ENCODE measurements at places on chromosomes 6 and 20.

DNA sequence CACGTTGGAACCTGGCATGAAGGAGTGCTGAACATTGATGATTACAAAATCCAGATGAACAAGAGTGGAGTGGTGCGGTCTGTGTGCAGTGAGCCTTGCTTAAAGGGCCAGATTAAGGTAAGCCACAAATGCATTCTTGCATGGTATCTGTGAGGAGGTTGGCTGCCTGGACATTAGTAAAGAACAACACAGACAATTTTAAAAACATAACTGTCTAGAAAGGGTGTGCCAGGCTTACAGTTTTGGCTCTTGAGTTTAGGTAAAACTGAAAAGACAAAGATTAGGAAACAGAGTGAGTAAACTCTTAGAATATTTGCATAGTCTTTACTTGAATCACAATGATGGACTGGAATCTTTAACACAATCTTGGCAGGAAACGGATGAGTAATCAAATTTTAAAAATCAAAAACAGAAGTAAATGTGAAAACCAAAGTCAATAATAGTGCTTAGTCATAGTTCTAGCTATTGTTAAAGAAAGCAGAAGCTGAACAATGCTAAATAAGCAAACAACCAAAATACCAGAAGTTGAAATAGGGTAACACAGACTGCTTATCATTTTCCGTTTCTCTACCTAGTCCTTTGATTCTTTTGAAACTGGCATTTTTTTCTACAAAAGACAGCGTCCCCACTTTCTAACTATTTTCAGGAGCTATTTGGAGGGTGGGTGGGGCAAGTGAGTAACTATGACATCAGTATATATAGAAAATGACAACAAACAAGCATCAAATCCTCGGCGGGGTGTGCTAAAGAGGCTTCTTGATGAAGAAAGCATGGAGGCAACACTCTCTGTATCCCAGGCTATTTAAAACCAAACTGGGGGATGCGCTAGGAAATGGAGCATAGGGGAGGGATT lies 185.8 kb upstream of the RAB32 start:
- no peak for DNase-seq

- DNase-seq, result no peak
These were observed 4.8 kb upstream of the PMEPA1 start for GRCh38 chr20:57714409-57715267.

DNA sequence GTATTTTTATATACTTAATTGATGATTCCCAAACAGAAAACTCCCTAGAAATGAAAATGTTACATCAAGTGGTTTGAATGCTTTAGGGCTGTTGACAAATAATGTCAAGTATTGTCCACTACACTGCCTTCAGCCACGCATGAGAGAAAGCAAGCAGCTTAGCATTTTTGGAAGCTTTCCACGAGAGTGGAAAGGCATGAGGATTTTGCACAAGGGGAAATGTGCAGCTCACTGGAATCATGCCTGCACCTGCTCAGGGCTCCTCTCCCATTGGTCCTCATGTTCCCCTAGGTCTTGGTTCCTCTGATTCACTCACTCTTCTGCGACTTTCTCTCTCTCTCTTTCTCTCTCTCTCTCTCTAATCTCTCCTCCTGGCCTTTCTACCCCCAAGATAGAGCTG lies 439.5 kb upstream of the CDH4 start:
- DNase-seq, result no peak

DNA sequence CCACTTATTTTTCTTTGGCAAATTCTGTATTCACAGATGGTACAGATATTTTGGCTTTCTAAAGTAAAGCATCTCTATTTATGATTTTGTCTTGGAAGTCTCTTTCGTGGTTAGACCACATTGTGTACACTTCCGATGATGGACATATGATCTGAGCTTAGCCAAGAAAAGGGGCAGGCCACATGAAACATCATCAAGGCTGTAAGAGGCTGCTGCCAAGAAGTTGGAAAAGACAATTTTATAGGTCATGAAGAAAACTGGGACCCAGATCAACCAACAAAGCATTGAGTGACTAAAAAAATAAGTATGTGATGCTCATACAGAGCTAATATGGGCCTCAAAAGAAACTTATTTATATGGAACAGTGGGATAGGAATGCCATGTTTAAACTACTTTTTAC lies 266.4 kb downstream of the HAO1 start:
- no peak for DNase-seq

DNA sequence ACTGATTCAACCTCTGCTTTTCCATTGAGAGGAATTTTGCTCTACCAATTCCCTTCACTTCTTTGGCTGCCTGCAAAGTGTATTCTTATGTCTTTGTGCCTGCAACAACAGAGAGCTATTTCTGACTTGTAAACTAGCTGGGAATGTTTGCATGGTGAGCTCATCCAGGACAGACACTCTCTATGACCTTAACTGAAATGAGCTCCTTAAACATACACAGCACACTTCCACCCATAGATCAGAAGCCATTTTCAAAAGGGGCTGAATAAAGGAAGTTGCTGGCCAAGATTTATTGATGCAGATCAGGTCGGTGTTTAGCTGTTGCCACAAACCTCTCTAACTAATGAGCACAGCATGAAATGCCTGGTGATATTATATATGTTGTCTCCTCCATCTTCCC lies 377.7 kb downstream of the BTBD9 start:
- no peak for DNase-seq

- no peak for DNase-seq
These were observed 474.0 kb downstream of the TFAP2B start for GRCh38 chr6:51292659-51293058.

Measured in iPS DF 6.9 (cell line).